ENCODE measurements at places on chromosomes 2 and 18.

- no peak for DNase-seq
Observed at GRCh38 chr18:41828137-41828536, 126.9 kb upstream of the PIK3C3 start.

DNA sequence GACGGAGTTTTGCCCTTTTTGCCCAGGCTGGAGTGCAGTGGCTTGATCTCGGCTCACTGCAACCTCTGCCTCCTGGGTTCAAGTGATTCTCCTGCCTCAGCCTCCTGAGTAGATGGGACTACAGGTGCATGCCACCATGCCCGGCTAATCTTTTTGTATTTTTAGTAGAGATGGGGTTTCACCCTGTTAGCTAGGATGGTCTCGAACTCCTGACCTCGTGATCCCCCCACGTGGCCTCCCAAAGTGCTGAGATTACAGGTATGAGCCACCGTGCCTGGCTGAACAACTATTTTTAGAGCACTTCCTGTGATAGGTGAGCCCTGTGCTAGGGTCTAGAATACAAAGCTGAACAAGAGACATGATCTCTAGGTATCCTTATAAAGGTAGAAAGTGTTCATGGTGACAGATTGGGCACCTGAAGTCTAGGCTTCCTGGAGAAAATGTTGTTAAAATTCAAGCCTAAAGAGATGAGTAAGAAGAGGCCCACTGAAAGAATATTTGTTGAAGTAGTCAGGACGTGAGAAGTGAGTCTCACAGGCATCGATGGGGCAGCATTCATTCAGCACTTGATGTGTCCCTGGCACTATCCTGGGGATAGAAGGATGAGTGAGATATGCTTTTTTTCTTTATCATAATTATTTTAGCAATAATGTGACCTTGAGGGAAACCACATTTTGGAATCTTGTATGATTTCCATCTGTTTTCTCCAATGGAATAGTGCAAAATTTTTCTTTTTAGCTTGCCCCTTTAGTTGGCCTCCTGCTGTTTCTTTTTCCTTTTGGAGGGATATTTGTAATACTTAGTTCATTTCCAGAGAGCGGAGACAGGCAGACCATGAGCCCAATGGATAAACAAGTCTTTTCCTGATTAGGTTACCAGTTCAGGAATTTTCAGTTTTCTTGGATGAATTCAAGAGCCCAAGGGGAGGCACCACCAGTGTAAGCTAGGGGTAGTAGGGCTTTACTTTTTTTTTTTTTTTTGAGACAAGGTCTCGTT, 5.1 kb downstream of the ZNF236 start:
- DNase-seq: no peak

GRCh38 chr2:98713332-98714015, 17.5 kb downstream of the MGAT4A start:
- DNase-seq: no peak

DNA sequence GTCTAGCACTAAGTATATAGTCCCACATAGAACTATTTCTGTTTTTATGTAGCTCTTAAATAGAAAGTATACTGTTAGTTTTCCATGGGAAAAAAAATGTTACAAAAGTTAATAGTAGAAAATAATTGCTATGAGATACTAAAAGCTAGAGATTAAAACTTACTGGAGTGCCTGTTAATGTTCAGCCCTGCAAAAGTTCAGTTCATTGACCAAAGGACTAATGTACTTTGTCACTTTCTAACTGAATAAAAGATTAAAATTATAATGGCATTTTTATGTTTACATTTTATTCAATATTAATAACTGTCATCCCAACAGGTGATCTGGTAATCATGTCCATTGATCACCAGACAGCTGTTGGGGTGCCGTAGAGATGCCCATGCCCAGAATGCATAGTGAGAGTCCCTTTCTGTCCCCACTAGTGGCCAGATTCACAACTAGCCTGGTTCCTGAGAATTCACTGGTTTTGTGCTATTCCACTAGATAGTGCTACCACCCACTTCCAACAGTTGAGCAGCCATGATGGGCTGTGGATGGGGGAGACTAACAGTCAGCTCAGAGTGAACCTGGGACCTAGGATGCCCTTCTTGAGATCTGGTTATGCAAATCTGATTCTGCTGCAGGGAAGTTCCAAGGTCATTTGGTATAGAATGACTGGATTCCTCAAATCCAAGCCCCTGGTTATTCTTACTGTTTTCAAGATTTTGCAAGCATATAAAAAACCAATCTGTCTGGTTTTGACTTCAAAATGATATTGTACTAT, 57.8 kb downstream of the AFTPH start:
- no peak for DNase-seq

- no peak for DNase-seq
Observed at GRCh38 chr2:163681745-163682144, 54.1 kb downstream of the FIGN start.

- no peak for DNase-seq
Observed at GRCh38 chr18:9796011-9796410, 87.9 kb downstream of the RAB31 start.

DNA sequence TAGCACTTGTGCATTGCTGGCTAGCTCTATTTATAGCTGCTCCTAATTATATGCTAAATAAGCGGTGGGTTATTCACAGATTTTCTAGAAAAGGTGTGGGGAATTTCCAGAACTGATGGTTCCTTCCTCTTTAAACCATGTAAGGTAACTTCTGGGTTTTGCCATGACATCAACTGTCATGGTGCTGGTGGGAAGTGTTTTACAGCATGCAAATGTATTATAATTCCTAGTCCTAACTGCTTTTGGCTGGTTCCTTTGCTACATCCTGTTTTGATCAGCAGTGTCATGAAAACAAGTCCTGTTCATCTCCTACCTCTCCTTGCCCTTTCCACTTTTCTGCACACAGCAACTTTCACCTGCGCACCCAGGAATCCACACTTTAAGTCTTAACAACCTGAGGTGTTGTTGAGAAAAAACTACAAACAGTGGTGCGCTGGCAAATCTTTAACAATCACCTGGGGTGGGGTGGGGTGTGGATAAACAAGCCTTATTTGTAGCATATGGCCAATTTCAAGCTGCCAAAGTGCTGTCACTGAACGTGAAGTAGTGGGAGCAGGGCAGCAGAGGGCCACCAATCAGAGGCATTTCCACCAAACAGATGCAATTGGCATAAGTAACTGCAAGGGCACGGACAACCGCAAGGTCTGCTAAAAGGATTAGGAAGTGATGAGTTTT, 33.4 kb upstream of the SKOR2 start:
- no peak for DNase-seq

- DNase-seq: no peak
Observed at GRCh38 chr2:169797601-169798000, 1.1 kb upstream of the SSB start.

GRCh38 chr2:107437807-107438206, 388.9 kb upstream of the RGPD4 start:
- DNase-seq: no peak

DNA sequence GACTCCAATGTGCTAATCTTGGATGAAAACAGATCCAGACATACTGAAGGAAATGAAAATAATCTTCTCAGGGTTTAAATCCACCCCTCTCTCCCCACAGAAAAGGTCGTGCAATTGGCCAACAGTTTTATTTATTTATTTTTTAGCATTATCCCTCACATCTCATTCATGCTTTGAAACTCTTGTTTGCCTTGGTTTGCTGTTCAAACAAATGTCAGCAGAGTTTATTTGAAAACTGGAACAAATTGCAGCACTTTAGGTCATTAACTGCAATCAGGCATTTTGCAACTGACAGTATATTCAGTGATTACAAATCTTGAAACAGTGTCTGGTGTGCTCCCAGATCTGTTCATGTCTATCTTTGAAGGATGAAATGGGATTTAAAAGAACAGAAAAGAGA, 220.6 kb downstream of the SLC4A10 start:
- no peak for DNase-seq

DNA sequence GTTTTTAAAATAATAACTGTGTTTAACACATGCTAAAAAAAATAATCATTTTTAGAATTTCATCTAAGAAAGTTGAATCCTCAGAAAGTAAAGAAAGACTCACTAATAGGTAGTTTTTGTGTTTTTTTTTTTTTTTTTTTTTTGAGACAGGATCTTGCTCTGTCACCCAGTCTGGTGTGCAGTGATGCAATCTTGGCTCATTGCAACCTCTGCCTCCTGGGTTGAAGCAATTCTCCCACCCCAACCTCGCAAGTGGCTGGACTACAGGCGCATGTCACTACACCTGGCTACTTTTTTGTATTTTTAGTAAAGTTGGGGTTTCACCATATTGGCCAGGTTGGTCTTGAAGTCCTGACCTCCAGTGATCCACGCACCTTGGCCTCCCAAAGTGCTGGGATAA, 7.1 kb downstream of the CKAP2L start:
- no peak for DNase-seq

- no peak for DNase-seq
Observed at GRCh38 chr18:12315490-12315889, 7.4 kb downstream of the TUBB6 start.

DNA sequence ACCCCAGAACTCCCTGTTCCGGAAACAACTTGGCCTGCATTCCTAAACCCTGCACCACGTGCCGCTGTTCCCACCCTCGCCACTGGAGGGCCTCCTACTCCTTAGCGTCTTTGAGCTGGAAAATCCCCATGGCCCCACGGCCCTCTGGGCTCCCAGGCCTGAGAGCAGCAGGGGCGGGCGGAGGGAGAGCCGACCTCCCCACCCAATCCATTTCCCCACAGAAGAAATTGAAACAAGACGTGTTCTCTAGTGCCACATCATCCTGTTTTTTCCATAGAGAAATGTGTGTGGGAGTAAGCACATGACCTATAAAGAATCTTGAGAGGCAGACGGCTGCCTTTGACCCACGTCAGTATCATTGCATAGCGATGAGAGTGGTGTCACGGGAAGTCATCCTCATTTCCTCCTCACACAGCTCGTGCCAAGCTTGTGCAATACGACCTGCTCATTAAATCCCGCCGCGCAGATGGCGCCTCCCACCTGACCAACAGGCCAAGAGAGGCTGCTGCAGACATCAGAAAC, 79.2 kb downstream of the LAMA1 start:
- peak; percentile 46 for DNase-seq

GRCh38 chr2:71795486-71795885, 342.1 kb downstream of the DYSF start:
- no peak for DNase-seq

- DNase-seq: no peak
Observed at GRCh38 chr18:71849407-71849806, 694.7 kb downstream of the CBLN2 start.

- DNase-seq: no peak
Observed at GRCh38 chr2:212815453-212815852, 276.9 kb upstream of the ERBB4 start.

GRCh38 chr18:76433788-76434187, 61.3 kb downstream of the ZNF516 start:
- no peak for DNase-seq

GRCh38 chr2:58635801-58636375, 394.8 kb upstream of the FANCL start:
- no peak for DNase-seq

DNA sequence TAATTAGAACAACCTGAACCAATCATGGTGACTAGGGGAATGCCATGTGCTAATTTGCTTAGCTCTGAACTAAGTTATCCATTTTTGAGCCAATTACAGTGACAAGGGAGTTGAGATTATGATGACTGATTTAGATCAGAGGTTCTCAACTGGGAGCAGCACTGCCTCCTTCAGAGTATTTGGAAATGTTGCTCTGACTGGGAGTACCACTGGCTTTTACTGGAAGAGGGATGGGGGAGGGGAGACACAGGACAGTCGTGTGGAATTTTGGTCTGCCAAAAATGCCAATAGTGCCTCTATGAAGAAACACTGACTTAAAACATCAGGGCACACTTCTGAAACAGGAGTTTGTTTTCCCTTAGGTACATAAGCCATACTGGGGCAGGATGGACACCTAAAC, 48.1 kb upstream of the VPS54 start:
- DNase-seq: no peak

GRCh38 chr2:66962716-66963115, 434.4 kb upstream of the ETAA1 start:
- DNase-seq: peak; percentile 3

DNA sequence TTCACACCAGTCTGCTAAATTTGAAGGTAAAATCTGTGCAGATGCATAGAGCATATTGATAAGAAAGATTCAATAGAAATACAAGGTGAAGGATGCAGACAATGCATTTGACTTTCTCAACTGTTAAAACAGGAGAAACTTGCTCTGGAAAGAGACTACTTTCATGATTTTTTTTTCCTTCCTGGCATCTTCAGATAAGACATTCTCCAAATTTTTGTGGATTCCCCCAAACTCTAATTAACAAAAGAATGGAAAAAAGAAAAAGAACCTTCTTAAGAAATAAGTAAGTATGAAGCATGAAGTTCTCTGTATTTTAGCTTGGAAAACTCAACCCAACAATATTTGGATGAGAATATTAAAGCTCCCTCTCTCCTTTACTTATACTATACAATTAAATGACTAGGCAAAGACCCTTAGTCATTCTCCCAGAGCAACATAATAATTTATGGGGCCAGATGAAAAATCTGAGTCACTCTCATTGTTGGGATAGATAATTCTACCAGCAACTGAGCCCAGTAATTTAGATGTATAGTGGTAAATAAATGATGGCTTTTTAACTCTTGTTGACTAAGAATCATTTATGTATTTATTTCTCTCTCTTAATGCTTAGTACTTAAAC, 298.7 kb upstream of the COL3A1 start:
- no peak for DNase-seq

DNA sequence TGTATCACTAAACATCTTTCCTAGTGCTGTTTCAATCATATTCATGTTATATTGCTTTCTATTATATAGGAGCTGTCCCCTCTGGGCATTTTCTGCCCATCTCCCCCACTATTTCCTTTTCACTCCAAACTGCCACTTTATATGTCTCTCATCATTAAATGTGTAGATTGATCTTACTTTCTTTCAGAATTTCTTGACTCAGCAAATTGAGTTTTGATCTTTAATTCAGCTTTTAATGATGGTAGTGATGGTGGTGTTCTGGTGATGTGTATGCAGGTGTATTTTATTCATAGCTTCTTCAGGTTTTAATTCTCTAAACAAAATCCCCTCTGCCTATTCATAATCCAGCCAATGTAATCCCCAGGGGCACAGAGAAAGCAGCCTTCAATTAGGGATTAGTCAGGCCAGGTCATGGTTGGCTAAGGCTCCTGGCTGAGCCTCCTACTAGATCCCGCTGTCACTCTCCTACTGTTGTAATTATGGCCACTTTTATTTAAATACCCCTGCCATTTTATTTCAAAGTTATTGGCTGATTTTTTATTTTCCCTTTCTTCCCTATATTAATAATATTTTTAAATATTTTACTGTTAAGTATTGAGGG, 325.4 kb downstream of the SPAG16 start:
- DNase-seq: no peak

- no peak for DNase-seq
Observed at GRCh38 chr2:170052151-170052550, 125.8 kb upstream of the MYO3B start.

- peak; percentile 81 for DNase-seq
Observed at GRCh38 chr2:37877457-37878315, 47.4 kb upstream of the RMDN2 start.

GRCh38 chr18:44909191-44909719, 228.6 kb downstream of the SETBP1 start:
- DNase-seq: no peak

DNA sequence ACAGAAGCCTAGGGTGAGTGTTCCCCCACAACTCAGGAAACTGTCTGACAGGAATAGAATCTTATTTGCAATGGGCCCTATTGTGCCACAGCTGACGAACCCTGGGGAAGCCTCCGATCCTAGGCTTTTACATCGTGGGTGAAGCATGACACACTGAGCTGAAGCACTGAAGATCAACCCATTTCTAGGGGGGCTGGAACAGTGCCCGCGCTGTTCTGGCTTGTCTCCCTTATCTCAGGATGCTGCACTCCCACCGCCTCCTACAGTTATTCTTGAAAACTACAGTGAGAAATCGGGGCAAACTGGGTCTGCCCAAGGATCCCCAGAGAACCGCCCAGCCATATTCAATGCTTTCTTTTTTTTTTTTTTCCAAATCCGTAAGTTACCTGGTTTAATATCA, 41.1 kb downstream of the NETO1 start:
- no peak for DNase-seq
